ENCODE measurements at places on chromosomes 1 and 21. TPM values are rescaled to one million over a fixed set of nuclear protein-coding genes. Genes with fewer than 3 reads are reported as not detected.

The S100A12 gene
- total RNA-seq: not detected

The MCOLN2 gene
- total RNA-seq: 103 TPM

The KCNJ10 gene
- not detected for total RNA-seq

The GPA33 gene
- not detected for total RNA-seq

The OR2M3 gene
- total RNA-seq: not detected

The NIT1 gene
- total RNA-seq: 40.3 TPM

The GSTM5 gene
- total RNA-seq: not detected

The FAM72D gene
- total RNA-seq: 12.0 TPM

The ADAMTS5 gene
- not detected for total RNA-seq

The SPRR1B gene
- not detected for total RNA-seq

The DMBX1 gene
- total RNA-seq: not detected

The NBPF6 gene
- total RNA-seq: not detected

The NES gene
- not detected for total RNA-seq

The SV2A gene
- 8.8 TPM for total RNA-seq

The GSTM1 gene
- not detected for total RNA-seq

The MAEL gene
- 0.13 TPM for total RNA-seq

The LRRC53 gene
- not detected for total RNA-seq

The FOXD3 gene
- not detected for total RNA-seq

The SPRR5 gene
- total RNA-seq: not detected

The UFC1 gene
- 99.0 TPM for total RNA-seq

The LAMC2 gene
- total RNA-seq: not detected

The TNFAIP8L2 gene
- total RNA-seq: 26.6 TPM

The VANGL1 gene
- 2.2 TPM for total RNA-seq

The PCSK9 gene
- not detected for total RNA-seq

The PAFAH2 gene
- total RNA-seq: 8.2 TPM

The NGF gene
- total RNA-seq: not detected

The SH2D5 gene
- total RNA-seq: 0.55 TPM

The ORC1 gene
- total RNA-seq: 43.7 TPM

The LCE1F gene
- total RNA-seq: not detected

The VPS13D gene
- 24.7 TPM for total RNA-seq

The USH2A gene
- total RNA-seq: not detected

The CD1E gene
- total RNA-seq: not detected

The ALPL gene
- total RNA-seq: not detected

The PTAFR gene
- 0.21 TPM for total RNA-seq

The VWA5B1 gene
- total RNA-seq: not detected

The KCNK2 gene
- total RNA-seq: not detected

The CYB5RL gene
- total RNA-seq: 13.8 TPM

The HSPB7 gene
- not detected for total RNA-seq

The THEM5 gene
- total RNA-seq: not detected

The FRRS1 gene
- 3.0 TPM for total RNA-seq

The CD48 gene
- 307 TPM for total RNA-seq

The TMEM183A gene
- 83.3 TPM for total RNA-seq

The HES5 gene
- 0.23 TPM for total RNA-seq

The FCAMR gene
- total RNA-seq: not detected

The BGLAP gene
- total RNA-seq: 2.2 TPM

The LRRC71 gene
- not detected for total RNA-seq

The ELF3 gene
- 0.19 TPM for total RNA-seq

The HPDL gene
- 55.2 TPM for total RNA-seq

The PLA2G2D gene
- total RNA-seq: not detected

The FCER1G gene
- 0.95 TPM for total RNA-seq

The SELP gene
- 0.08 TPM for total RNA-seq

The VAV3 gene
- 5.2 TPM for total RNA-seq

The RAB3B gene
- total RNA-seq: 0.10 TPM
